ENCODE measurements at places on chromosomes 6 and 20.

GRCh38 chr6:126546541-126547120 lies 206.7 kb downstream of the CENPW start:
- no peak for DNase-seq

GRCh38 chr20:60085551-60086132 lies 127.4 kb downstream of the CDH26 start:
- DNase-seq: no peak

GRCh38 chr20:7375905-7376304 lies 564.4 kb downstream of the HAO1 start:
- no peak for DNase-seq

- peak; percentile 51 for DNase-seq
Measured at GRCh38 chr6:44268095-44268628, 2.1 kb upstream of the TMEM151B start.

DNA sequence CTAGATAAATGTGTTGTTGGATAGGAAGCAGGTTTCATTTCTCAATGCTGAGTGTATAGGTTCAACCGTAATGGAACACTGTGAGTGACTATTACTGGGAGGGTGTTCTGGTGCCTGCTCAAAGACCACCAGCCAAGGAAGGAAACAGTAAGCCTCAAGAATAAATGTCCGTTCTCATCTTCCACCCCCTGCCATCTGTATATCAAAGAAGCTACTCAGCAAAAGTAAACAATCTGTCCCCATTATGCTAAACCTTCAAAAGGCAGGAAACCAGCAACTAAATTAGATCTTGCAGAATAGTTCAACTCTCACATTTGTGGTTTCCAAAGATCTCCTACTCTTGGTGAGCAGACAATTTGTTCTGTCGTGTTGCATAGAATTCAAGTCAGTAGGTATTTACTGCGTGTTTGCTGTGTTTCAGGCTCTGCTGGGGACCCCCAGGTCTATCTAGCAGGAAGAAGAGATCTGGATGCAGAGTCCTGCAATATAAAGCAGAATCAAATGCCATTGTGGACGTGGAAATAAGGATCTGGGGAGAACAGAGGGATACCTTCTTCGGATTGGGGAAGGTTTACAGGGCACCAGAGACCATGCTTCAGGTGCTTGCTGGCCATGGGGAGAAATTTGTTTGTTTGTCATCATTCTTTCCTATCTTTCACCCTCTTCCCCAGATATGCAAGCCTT lies 87.3 kb downstream of the SCML4 start:
- no peak for DNase-seq

DNA sequence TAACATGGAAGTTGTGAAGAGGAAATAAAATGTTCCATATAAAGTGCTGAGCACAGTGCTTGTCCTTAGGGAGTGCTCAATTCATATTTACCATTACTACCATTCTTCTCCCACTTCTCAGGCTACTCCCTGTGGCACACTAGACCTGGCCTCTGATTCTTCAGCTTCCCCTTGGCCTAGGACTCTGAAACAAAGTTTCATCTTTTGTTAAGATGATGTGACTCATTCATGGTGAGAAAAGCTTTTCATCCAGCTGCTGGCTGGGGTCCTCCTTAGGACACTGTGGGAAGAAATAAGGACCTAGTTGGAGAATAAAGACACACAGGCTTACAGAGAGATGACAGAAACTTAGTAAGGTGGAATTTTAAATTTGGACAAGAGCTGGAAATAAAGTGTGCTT lies 314.8 kb downstream of the CDC5L start:
- no peak for DNase-seq

GRCh38 chr20:23061262-23061661 lies 11.8 kb upstream of the THBD start:
- no peak for DNase-seq

- no peak for DNase-seq
Measured at GRCh38 chr20:2135013-2135412, 33.4 kb downstream of the STK35 start.

GRCh38 chr20:15834857-15835256 lies 738.4 kb downstream of the KIF16B start:
- no peak for DNase-seq

- no peak for DNase-seq
Measured at GRCh38 chr20:9609887-9610502, 95.6 kb downstream of the LAMP5 start.

DNA sequence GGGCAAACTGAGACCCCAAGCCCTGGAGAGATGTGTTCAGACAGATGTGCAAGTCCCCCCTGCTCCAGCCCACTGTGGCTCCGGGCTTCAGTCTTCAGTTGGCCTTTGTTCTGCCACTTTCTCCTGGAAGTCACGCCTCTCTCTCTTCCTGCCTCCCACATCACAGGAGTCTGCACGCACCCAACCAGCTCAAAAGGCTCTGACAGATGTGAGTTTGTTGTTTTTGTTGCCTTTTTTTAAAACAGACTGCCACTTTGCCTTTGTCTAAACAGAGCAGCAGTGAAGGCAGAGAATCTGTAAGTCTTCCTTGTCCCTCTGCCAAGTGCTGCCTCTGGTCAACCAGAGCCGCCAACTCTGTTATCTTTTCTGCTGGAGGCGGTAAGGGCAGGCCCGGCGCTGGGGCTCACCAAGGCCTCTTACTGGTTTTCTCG lies 149.7 kb downstream of the TFAP2C start:
- DNase-seq: no peak

GRCh38 chr6:170222498-170223471 lies 68.1 kb downstream of the DLL1 start:
- no peak for DNase-seq

- DNase-seq: peak; percentile 50
Measured at GRCh38 chr6:32609731-32610640, 20.3 kb upstream of the HLA-DRB1 start.

- no peak for DNase-seq
Measured at GRCh38 chr20:752291-752690, 16.0 kb downstream of the SLC52A3 start.

GRCh38 chr6:6033858-6034257 lies 27.1 kb upstream of the NRN1 start:
- no peak for DNase-seq

GRCh38 chr6:28856620-28857005 lies 67.2 kb downstream of the TRIM27 start:
- DNase-seq: no peak

GRCh38 chr6:36643977-36644376 lies 34.5 kb upstream of the CDKN1A start:
- DNase-seq: no peak

GRCh38 chr6:14312587-14312986 lies 195.0 kb downstream of the CD83 start:
- no peak for DNase-seq

GRCh38 chr20:53149890-53150205 lies 177.7 kb downstream of the TSHZ2 start:
- no peak for DNase-seq

- DNase-seq: no peak
Measured at GRCh38 chr6:28257042-28257441, 2.1 kb upstream of the NKAPL start.

- DNase-seq: no peak
Measured at GRCh38 chr6:90079560-90080490, 185.6 kb downstream of the GJA10 start.

GRCh38 chr6:47663462-47664216 lies 34.7 kb upstream of the ADGRF4 start:
- DNase-seq: no peak

GRCh38 chr6:13272131-13273046 lies 55.9 kb downstream of the TBC1D7 start:
- no peak for DNase-seq

DNA sequence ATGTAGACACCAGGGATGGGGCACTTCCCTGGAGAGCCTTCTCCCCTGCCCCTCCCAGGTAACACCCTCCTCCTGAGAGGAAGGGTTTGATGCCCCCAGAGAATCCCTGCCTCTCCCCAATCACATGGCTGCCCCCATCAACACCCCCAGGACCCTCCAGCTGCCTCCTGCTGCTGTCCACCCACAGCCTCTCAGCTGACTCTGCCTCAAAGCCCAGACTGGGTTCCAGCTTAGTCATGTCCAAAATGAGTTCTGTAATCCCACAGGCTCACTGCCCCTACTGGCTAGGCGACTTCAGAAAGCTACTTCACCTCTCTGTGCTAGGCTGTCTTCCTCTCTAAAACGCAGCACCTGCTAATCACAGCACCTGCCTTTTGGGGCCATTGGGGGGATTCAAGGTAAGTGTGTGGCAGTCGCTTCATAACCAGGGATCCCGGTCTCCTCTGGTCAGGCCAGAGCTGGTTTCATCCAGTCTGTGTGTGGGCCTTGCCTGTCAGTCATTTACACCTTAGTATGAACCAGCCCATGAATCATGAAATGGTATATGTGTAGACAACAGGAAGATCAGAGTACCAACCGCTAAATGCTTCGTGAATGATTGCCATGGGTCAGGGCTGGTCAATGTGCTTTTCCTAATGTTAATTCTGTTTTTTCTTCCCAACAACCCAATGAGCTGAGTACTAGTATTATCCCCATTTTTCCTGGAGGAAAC lies 40.4 kb downstream of the TFEB start:
- no peak for DNase-seq

- DNase-seq: no peak
Measured at GRCh38 chr6:120945905-120946594, 388.2 kb downstream of the TBC1D32 start.

GRCh38 chr6:13788820-13789219 lies 25.5 kb downstream of the MCUR1 start:
- no peak for DNase-seq

- no peak for DNase-seq
Measured at GRCh38 chr6:80319196-80319595, 212.7 kb downstream of the BCKDHB start.

- no peak for DNase-seq
Measured at GRCh38 chr6:35468980-35469750, 964 bp downstream of the RPL10A start.

GRCh38 chr6:142647449-142648035 lies 297.4 kb downstream of the HIVEP2 start:
- no peak for DNase-seq

DNA sequence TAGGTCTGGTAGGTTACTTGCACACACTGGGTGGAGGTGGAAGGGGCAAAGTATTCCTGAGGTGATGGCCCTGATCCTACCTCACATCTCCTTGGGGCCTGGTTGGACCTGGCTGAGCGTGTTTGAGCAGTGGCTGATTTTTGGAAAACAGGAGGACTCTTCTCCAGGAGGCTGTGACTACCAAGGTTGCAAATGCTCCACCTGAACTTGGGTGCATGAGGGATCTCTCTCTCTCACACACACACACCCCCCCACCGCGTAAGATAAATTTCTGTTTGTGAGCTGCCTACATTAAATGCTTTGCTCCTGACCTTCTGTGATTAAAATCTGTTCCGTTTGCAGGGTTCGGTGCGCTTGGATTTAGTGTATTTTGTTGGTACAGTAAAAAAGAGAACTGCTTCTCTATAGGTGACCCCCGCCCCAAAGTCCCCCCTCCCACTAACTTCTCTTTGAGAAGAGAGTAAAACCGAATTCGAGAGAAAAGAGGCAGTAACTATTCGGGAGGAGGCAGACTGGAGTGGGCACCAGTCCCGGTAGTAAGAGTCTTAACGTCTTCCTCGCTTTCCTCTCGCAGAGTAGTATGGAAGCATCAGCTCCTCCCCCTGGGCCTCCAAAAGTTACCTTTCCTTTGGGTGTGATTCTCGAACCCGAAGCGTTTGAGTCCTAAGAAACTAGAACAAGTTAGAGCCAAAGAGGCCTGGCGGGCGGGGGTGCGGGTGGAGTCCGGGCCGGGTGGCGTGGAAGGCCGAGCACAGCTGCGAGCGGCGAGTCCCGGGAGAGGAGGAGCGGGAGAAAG lies 585 bp upstream of the DSE start:
- DNase-seq: no peak

GRCh38 chr6:20678831-20679352 lies 144.6 kb downstream of the CDKAL1 start:
- no peak for DNase-seq

DNA sequence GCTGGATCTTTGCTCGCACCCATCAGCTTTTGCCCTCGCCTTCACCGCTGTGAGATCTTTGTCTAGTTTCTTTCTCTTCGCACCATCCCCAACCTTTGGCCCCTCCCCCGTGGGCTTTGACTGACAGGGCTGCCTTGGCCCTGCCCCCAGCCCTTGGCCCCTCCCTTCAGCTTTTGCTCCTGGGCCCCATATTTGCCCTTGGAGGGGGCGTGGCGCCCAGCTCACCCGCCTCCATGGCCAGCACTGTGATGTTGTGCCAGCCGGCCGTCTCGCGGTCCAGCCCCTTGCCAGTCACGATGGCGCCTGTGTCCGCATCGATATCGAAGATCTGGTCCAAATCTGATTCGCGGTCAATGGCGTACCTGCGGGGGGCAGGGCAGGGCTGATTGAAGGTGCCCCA lies 81.1 kb downstream of the CD40 start:
- DNase-seq: no peak

DNA sequence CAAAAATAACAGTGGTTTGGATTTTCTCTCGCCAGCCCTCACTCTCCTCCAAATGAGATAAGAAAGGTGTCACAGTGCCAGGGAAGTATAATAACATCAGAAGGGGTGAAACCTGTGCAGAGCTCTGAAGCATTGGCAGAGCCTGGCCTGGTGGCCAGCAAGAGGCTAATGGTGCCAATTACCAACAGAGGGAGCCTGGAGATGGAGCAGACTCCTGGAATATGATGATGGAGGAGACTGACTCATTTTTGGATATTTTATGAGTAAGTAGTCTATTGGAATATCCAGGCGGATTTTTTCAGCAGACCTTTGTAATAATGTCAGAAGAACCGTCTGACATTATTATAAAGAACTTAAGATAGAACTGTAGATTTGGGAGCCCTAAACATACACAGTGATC lies 442.6 kb upstream of the MARCKS start:
- DNase-seq: no peak

DNA sequence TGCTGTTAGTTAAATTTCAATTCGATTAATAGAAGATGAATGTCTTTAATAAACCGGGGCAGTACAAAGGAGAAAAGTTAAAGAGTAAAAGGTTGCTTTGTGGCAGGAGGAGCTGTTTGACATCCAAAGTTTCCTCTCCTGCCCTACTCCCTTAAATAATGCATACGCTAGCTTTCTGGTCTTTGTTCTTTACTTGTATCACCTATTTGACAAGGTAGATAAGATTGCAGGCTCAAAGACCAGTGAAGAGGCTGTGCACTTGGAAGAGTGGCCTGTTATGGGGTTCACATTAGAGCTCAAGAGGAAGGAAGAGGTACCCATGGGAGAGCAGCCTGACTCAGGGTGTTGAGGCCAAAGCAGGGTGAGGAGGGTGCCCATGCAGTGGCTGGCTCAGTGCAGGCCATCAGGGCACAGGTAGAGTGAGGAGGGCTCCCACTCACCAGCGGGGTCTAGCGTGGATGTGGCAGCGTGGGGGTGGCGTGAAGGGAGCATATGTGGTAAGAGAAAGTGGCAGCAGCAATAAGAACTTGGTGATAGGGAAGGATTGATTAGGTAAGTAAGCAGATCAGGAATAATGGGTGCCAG lies 29.3 kb upstream of the KLHL31 start:
- no peak for DNase-seq

DNA sequence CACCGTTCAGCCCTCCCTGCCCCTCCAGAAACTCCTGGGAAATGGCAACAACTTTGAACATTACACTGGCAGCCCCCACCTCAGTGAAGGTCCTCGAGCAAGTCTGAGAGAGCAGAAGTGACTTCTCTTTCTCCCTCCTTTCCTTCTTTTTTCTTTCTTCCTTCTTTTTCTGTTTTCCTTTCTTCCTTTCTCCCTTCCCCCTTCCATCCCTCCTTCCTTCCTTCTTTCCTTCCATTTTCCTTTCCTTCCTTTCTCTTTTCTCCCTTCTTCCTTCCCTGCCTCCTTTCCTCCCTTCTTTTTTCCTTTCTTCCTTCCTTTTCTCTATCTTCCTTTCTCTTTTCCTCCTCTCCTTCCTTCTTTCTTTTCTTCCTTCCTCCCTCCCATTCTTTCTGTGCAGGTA lies 162.7 kb downstream of the UNC5CL start:
- no peak for DNase-seq

- peak; percentile 24 for DNase-seq
Measured at GRCh38 chr6:105645958-105646357, 243.1 kb upstream of the PREP start.
